ENCODE measurements at places on chromosomes 13 and 19.

GRCh38 chr13:68128297-68128915, 898.3 kb upstream of the PCDH9 start:
- DNase-seq: no peak

GRCh38 chr19:18954094-18954493, 13.1 kb upstream of the HOMER3 start:
- DNase-seq: no peak

DNA sequence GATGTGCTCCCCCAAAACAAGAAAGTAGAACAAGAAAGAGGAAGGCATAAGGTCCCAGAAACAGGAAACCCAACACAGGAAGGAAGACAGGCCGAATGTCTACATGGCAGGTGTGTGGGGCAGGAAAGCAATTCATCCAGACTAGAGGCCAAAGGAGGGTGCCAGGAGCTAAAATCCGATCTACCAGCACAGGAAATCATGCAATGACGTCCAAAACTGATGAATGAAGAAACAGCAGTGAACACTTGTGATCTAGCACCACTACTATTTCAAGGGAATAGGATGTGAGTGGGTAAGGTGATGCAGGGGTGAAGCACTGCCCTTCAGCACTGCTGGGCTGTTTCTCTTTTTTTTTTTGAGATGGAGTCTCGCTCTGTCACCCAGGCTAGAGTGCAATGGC, 59.1 kb downstream of the DOCK9 start:
- no peak for DNase-seq

- peak; percentile 47 for DNase-seq
Observed at GRCh38 chr19:35168196-35168595, 13.7 kb downstream of the FXYD5 start.

GRCh38 chr13:114111577-114111976, 20.8 kb downstream of the RASA3 start:
- DNase-seq: no peak

DNA sequence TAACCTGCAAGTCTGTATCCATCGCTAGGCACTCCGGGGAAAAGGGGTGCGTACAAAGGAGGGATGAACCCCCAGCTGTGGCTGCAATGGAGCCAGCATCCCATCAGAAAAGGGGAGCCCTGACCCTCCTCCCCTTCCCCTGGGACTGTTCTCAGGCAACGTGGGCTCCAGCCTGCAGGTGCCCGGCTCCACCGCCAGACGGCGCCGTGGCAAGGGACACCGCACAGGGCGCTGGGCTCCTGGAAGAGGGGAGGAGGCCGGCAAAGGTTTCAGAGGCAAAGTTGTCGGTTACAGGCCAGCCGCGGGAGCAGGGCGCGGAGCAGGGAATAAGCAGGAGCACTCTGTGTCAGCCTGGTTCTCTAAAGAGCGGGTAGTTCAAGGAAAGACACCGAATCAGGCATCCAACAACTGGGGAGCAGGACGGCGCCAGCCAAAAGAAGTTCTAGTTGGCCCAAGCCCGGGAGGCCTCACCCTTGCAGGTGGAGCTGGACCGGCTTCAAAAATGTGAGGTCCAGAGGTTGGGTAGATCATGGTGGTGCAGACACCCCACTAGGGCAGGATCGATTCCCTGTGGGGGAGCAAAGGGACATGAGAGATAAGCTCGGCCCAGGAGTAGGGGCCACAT, 53.0 kb upstream of the ATP12A start:
- no peak for DNase-seq

- no peak for DNase-seq
Observed at GRCh38 chr19:49727217-49728030, 35.7 kb downstream of the TSKS start.

DNA sequence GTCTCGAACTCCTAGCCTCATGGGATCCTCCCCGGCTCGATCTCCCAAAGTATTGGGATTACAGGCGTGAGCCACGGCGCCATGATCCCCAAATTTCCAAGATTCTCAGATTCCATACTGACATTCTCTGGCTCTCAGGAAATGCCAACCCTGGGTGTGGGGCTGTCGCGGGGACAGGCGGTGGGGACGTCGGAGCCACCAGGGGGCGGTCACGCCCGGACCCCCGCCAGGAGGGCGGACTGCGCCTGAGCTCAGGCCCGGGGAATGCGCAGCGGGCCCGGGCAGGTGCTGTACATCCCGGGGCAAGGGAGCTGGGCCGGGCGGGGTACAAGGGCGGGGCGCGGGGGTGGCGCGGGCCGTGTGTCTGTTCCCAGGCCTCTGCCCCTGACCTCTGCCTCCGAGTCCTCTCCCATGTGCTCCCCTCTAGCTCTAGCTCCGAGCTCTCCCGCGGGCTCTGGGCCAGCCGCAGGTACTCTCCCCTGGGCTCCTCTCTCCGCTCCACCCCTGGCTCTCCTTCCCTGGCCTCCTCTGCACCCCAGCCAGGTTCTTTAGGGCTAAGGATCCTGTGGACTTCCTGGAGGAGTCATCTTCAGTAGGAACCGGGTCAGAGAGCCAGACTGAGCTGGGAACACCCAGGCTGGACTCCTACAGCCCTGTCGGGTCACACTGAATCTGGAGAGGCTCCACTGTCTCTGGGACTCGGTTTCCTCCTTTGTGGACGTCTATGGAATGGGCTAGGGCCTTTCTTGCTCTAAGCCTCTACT, 2.4 kb downstream of the PPP1R13L start:
- DNase-seq: no peak

DNA sequence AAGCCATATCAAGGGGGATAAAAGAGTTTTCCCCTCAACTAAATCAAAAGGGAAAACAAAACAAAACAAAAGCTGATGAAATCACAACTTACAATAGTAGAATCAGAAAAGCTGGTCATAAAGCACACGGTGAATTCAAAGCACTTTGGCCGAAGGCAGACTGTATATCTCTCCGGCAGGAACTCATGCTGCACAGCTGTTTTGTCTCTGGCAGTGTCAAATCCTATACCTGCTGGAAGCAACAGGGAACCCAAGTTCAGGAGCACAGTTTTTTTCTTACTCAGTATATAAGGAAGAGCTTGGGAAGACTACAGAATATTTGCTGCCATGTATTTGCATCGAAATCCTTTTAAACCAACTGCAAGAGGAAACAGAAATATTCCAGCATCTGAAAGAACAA, 213.7 kb downstream of the RFC3 start:
- no peak for DNase-seq

DNA sequence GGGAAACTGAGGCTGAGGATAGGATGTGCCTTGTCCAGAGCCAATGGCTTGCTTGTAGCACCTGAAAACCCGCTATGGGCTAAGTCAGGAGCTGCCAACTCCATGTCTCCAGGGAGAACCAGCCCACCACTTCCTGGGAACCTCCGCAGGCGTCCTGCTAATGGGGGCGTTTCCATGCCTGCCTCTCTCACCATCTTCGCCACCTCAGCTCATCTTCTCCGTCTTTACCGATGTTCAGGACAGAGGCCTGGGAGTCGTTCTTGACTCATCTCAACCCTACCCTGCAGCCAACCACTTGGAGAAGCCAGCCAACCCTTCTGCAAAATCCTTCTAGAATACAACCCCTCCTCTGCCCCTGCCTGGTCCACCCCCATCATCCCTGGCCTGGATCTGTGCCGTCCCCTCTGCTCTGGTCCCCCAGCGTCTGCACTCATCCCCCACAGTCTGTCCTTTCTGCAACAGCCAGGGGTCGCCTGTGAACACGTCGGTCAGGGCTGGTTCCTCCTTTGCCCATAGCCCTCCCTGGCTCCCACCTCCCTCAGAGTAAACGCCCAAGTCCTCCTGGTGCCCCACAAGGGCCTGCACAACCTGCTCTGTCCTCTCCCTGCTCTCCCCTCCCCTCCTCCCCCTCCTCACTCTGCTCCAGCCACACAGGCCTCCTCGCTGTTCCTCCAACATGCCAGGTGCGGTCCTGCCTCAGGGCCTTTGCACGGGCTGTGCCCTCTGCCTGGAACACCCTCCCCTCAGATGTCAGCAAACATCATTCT, 31.0 kb downstream of the PTPRS start:
- DNase-seq: no peak

DNA sequence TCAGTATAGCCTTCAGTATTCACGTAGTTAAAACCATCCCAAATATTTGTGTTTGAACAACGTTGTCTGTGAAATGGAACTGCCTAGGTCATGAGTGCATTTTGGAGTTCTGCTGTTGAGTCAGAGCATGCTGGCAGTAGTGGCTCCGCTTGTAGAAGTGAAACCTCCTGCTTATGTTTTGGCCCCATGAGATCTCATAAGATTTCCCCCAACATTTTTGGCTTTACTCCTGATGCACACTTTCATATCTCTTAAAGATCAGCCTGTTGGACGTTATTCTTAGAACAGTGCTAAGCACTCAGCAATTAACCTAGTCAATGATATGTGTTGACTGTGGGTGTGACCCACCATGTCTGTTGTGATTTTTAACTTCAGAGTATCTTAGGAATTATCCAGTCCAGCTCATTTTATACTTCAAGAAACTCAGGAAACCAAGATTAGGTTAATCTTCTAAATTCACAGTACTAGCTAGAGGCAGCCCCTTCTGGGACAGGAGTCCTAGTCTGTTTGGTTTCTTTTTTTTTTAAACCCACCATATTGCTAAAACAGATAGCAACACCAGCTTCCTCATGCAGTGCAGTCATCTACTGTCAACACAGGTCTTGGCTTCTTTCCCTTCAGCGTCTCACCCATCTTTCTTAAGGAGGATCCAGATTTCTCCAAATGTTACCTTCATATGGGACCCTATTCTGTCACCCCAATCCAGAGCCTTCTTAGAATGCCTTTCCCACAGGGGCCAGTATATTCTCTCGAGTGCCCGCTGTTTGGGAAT, 26.2 kb downstream of the RAP2A start:
- DNase-seq: no peak

Data from mucosa of gallbladder (tissue), 1 donor.